ENCODE measurements at places on chromosomes 5 and 9.

DNA sequence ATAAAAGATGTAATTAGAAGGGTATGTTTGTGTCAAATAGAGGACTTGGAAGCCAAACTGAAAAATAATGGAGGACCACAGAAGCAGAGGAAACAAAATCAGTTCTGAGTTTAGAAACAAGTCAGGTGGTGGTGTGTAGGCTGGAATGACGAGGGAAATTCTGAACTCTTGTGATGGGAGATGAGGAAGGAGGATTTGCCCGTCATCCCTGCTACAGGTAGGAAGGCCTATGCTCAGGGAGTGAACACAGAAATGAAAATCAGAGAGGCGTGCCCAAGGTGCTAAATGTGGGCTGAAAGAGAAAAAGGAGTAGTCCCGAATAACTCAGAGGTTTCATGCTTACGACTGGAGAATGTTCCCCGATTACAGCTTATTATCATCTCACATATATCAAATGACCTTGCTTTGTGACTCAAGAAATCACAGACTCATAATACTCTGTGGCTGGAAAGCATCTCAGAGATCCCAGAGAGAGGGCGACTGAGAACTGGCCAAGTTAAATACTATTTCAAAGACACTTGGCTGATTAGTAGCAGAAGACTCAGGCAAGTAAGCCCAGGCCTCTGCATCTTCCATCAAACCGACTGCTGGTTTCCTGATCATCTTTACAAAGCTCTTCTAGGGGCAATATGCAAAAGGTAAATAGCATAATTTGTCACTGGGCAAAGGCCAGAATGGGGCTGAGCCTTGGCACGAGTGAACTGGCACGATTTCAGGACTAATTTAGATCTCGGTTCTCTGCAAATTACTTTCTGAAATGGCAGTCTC lies 126.0 kb downstream of the SUSD1 start:
- DNase-seq: no peak

DNA sequence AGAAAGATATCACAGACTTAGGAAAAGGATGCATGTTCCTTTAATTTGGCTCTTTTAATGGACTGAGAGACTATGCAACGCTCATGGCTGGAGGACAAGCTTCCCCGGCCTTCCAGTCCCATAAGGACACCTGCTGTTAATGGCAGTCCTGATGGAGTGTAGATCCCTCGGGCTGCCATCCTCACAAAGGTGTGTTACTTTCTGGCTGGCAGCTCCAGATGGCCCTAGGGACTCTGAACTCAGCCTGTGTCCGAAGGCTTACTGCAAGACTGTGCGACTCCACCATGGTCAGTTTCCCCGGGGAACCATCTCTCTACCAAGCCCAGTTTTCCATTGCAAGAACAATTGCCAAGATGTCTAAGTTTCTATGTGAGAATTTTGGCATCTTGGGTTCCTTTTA lies 25.5 kb upstream of the KCNIP1 start:
- DNase-seq: no peak

- DNase-seq: no peak
Measured at GRCh38 chr5:128673970-128674369, 135.9 kb upstream of the FBN2 start.

DNA sequence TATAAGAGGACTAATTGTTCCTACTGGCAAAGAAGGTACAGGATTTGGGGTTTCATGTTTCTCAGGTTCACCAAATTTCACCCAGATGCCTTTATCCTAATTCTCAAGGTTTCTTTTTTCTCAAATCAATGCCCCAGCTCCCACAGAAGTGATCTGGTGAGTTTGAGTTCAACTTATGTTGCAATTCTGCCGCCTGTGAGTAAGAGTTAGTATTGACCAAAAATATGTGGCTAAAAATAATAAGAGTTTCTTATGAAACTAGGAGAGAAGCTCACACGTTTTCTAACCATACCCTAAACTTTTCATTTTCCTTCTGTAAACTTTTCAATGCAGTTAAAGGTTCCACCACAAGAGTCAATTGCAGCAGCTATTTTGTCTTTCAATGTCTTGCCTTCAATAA lies 15.1 kb downstream of the SLCO6A1 start:
- DNase-seq: no peak

DNA sequence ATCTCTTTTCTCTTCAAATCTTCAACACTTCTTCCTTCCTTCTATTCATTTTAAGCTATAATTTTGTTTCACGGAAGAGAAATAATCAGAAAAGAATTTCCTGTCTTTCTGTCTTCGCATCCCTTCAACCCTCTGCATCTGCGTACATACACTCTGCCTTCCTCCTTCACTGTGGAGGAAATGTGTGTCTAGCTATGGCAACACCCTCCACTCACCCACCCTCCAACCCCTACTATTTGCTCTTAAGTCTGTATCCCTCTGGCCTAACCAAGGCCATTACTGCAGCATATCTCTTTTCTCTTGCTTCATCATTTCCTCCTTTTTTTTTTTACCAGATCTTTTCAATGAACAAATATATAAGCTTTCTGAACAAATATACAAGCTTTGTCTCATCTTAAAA lies 105.7 kb upstream of the NUDT12 start:
- no peak for DNase-seq

GRCh38 chr9:82170866-82171265 lies 182.3 kb downstream of the SPATA31D1 start:
- no peak for DNase-seq

DNA sequence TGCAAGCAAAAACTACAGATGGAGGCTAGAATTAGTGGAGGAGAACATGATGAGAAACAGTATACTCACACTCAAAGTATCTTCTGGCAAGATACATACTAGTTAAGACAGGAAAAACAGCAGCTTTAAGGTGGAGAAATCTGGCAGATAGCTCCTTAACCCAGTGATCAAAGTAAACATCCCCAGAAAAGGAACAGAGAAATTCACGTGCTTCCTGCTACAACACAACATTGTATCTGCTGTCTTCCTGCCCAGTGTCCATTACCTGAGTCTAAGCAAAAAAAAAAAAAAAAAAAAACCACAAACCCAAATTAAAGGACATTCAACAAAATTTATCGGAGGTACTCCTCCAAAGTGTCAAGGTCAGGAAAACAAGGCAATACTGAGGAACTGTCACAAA lies 38.4 kb downstream of the ROR2 start:
- DNase-seq: no peak

- no peak for DNase-seq
Measured at GRCh38 chr5:106907979-106908378, 762.8 kb downstream of the EFNA5 start.

- DNase-seq: no peak
Measured at GRCh38 chr5:180684623-180685161, 35.3 kb upstream of the FLT4 start.

DNA sequence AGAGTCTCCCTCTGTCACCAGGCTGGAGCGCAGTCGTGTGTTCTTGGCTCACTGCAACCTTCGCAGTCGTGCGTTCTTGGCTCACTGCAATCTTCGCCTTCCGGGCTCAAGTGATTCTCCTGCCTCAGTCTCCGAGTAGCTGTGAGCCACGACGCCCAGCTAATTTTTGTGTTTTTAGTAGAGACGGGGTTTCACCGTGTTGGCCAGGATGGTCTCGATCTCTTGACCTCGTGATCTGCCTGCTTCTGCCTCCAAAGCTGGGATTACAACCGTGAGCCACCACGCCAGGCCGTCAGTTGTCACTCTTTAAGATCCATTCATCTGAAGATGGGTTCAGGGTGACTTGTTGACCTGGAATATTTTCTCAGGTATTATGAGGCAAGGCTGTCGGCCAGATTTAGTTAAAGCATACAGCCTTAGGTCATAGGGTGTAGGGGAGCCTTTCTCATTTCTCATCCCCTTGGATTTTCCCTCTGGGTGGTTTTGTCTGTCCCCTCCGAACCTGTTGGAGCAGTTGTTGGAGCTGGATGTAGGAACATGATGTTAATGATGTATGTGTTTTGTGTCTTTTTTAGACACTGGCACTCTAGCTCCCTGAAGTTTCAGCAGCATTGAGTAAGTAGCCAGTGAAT lies 1.6 kb downstream of the SLC22A5 start:
- no peak for DNase-seq

GRCh38 chr5:72082048-72082447 lies 25.2 kb upstream of the MAP1B start:
- no peak for DNase-seq

DNA sequence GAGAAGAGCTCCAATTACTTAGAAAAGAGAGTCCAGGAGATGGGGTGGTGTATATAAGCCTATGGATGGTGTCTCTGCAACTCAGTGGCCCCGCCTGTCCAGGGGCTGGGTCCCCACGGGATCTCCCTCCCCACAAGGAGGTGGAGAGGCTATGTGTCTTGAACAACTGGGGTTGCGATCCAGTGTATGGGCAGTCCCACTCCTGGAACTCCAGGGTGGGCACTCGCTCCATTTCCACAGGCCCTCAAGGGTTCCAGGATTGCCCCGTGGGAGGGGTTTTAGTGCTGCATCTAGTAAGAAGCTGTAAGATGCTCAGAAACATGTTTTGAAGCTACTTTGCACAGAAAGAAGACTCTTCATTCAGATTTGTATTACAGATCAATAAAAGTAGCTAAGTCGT lies 558 bp upstream of the SMAD5 start:
- no peak for DNase-seq

DNA sequence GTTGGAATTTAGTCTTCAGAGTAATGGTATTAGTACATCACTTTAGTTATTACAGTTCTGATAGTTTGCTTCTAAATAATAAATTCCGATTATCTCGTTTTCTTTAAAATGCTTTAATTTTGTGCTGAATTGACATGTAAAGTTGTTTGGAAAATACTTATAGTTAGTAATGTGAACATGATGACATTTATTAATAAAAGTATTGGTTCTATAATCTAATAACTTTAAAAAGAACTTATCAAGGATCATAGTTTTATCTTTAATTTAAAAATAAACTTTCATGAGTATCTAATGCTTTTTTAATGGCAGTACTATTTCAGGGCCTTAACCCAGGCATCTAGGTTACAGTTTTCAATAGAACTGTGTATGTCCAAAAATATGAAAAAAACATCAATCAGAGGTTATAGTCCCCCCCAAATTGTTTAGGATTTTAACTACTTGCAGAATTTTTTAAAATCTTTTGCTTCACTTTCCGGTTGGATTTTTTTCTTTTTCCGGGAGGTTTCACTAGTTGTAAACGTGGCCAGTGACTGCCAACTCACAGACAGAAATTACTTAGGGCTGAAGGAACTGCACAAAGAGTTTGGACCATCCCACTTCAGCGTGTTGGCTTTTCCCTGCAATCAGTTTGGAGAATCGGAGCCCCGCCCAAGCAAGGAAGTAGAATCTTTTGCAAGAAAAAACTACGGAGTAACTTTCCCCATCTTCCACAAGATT lies 680 bp downstream of the GPX8 start:
- DNase-seq: no peak

- no peak for DNase-seq
Measured at GRCh38 chr5:61346511-61346910, 14.5 kb downstream of the ZSWIM6 start.

DNA sequence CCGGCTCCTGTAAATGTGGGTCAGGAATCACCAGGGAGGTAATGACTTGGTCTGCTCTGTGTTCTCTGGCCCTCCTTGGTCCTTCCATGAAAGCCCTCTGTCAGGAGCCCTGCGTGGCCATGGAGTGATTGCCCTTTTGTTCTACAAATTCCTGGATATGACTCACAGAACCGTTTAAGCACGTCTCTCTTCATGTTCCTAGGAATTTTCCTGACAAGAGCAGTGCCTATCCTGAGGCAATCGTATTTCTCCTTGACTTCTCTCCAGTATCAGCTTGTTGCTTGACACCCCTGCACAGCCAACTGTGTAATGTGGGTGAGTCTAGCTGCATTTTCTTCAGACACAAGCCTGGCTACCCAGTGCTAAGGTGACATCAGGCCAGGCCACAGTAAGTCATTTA lies 274.3 kb upstream of the ZNF462 start:
- DNase-seq: no peak

All from caudate nucleus (tissue), 63 donors.